ENCODE measurements at places on chromosomes 7 and 10.
A peak's percentile ranks its signal among the peaks of the same experiment; 100 is the strongest.

- DNase-seq = no peak
Measured at GRCh38 chr7:2699289-2699620, 11.3 kb downstream of the AMZ1 start.

GRCh38 chr7:21887353-21887752 is 58.3 kb downstream of the CDCA7L start:
- DNase-seq = no peak

- DNase-seq = no peak
Measured at GRCh38 chr10:36096576-36096975, 454.5 kb upstream of the FZD8 start.

DNA sequence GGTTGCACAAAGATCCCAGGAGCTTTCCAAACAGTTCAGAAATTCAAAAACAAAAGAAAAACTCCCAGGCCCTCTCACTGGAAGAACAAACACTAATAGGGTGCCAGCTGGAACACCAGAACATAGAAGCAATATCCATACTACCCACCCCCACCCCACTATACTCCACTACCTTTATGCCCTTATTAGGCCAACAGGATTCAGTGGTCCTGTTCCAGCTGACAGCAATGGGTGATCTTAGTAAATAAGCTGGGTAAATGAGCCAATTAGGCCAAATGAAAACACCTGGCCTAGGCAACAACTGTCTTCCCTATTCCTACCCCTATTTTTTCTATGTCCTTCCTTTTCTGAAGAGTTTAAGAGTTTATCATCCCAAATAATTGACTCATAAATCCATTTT is 11.7 kb downstream of the NOC3L start:
- DNase-seq = no peak

- DNase-seq = no peak
Measured at GRCh38 chr7:1461646-1462375, 2.5 kb upstream of the MICALL2 start.

- no peak for DNase-seq
Measured at GRCh38 chr7:20598459-20599309, 16.8 kb upstream of the ABCB5 start.

- no peak for DNase-seq
Measured at GRCh38 chr10:132867801-132868644, 74.3 kb downstream of the CFAP46 start.

DNA sequence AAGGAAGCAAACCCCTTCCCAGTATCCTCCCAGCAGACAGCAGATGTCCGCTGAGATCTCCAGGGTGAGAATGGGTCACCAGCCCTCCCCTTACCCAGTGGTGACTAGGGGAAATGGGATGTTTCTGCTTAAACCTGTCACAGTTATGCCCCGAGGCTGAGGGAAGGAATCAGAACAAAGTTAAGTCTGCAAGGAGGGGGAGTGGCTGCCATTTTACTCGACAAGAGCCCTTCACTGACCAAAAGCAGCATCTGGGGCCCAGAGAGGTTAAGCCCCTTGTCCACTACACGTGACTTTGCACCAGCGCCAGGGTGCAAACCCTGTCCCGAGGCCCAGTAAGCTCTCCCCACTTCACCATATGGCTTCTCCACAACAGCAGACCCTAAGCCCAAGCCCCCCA is 4.6 kb upstream of the NANOS1 start:
- DNase-seq = peak; percentile 41

GRCh38 chr7:73451780-73452398 is 18.3 kb downstream of the FZD9 start:
- DNase-seq = no peak

- no peak for DNase-seq
Measured at GRCh38 chr7:102431617-102432298, 1.6 kb upstream of the ORAI2 start.

GRCh38 chr7:50377356-50377755 is 72.8 kb downstream of the FIGNL1 start:
- no peak for DNase-seq

DNA sequence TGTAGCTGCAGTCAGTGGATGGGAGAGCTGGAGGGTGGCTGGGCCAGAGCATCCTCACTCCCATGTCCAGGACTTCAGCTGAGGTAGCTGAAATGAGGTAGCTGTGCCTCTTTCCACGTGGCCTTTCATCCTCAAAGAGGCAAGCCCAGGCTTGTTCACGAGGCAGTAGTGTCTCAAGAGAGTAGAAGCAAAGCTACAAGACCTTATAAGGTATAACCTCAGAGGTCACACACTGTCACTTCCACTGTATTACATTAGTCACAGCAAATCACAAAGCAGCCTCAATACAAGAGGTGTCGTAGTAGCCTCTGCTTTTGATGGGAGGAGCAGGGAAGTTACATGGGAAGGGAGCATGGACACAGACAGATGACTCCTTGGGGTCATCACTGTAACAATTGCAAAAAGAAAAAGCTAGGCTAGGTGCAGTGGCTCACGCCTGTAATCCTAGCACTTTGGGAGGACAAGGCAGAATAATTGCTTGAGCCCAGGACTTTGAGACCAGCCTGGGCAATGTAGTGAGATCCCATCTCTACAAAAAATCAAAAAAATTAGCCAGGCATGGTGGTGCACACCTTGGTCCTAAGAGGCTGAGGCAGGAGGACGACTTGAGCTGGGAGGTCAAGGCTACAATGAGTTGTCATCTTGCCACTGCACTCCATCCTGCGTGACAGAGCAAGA is 97.5 kb downstream of the SKIDA1 start:
- DNase-seq = no peak

- no peak for DNase-seq
Measured at GRCh38 chr10:36063396-36063795, 421.3 kb upstream of the FZD8 start.

DNA sequence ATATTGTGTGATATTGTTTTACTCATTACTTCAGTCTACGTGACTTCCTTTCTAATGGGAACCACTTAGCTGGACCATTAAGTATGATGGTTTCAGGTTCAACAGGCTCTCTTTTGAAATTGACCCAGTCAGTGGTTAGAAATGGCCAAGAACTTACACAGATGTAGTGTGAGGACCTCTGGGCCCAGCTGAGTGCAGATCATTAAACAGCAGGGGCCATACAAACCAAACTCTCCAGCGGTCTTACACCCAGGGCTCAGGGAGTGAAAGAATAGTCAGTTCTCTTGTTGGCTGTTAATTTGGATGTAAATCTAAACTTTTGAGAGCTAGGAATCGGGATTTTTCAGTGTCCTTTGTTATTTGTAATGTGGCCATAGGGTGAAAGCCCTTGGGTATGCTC is 107.3 kb downstream of the CELF2 start:
- DNase-seq = no peak

GRCh38 chr10:52756295-52756694 is 16.3 kb downstream of the MBL2 start:
- DNase-seq = no peak

GRCh38 chr10:5611899-5612680 is 54.3 kb downstream of the ASB13 start:
- DNase-seq = no peak

- no peak for DNase-seq
Measured at GRCh38 chr7:123183431-123183830, 16.3 kb downstream of the SLC13A1 start.

DNA sequence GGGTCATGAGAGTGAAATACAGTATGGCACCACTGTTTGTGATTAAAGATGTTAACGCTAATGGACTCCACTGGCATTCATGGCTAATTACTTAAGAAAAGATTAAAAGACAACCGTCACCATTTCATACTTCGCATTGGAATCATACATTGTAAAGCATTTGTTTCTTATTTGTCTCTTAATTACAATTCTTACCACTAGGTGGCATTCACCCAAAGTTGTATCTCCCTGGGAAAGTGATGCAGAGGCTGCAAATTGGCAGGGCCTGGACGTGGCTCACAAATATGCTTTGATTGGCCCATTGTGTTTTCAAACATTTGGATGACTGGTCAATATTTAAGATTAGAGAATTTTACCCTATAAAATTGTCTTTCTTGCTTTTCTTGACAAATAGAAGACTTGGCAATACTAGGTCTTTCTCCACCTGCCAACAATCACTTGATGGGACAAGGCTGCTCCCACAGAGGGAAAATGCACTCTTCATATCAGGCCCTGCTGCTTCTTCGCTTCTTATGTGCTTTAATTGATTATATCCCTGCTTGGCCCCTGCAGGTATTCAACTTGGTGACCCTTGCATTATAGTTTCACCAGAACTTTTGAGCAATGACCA is 72.1 kb upstream of the STARD3NL start:
- no peak for DNase-seq

DNA sequence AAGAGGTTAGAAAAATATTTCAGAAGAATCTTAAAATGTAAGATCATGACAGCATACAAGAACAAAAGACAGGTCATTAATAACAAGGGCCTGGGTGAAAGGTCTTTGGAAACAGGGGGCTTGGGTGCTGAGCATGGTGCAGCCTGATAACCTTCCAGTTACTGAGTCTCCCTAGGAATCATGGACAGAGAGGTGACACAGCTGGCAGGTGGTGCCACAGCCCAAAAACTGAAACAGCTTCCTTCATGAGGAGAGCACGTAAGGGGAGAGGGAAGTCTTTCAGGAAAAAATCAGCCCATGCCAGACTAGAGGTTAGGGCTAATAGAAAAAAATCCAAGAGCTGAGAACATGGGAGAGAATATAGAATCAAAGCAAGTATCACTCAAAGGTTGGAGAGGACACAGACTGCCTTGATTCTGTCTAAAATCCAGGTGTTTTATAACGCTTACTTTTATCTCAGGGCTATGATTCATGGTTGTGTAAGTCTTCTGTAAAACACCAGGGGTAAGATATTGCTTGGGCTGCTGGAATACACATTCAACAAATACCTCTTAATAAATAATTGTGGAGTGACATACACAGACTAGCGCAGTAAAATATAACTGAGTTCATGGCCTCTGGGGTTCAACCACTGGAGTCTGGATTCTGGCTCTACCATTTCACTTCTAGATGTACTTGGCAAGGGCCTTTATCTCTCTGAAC is 88.1 kb downstream of the SEMA3C start:
- no peak for DNase-seq

DNA sequence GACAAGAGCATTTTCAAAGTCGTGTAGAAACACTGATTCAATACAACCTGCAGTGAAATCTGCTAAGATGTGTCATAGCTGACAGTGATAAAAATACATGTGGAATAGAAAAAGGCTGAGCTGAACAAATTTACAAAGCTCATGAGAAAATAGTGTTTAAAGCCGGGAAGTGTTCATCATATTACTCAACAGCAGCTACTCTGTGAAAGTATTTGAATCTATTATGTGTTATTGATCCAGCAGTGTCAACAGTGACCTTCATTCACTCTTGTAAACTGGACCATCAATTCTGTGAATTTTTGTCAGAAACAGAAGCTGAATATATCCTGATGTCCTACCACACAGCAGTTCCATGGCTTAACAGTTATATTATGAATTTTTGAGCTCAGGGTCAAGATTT is 11.6 kb downstream of the DYDC1 start:
- DNase-seq = no peak

DNA sequence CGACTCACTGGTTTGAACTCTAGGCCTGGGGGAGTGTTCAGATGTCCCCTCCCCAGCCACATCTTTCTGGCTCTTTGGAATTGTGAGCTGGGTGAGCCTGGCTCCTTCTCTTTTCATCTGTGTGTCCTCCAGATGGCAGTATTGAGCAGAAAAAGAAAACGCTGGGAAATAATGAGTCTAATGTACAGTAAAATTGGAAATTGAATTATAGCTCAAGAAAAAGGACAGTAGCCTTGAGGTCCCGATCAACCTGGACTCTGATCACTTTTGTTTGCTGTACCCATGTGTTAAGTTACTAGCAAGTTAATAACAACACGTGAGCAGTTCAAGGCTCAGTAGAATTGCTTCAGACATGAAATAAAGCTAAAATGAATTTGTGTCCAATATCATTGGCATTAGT is 77.9 kb downstream of the SNX10 start:
- DNase-seq = no peak
